ENCODE measurements at places on chromosomes 1 and 21. TPM values are rescaled to one million over a fixed set of nuclear protein-coding genes. Genes with fewer than 3 reads are reported as not detected.

- DNase-seq: peak; percentile 45
- no peak overlapping the region for H3K27ac ChIP-seq
- H3K4me3 ChIP-seq: no peak overlapping the region
These were observed 12.8 kb upstream of the ECE1 start for GRCh38 chr1:21302747-21303715.

DNA sequence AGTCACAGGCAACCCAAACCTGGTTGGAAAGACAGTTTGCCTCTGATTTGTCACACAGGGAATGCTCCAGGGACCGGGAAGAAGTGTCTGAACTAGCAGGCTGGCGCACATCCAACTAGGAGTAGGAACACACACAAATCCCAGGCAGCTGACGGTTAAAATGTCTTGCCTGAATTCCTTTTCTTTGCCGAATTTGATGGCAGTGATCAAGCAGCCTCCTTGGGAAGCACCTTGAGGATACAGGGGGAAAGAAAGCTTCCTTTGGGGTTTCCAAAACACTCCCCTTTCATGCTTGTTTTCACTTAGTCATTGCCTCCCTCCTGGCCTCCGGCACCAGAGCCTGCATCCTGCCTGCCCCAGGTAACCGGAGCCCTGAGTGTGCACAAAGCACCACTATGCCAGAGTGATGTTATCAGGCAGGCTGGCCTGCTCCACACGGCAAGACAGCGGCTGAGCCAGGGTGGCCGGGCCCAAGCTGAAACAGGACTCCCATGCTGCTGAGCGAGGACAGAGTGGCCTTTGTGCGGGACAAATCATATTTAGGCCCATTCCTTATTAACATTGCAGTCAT lies 193.8 kb downstream of the LMX1A start:
- no peaks in the 10 kb centered on the region for H3K27me3 ChIP-seq
- H3K4me1 ChIP-seq: peaks cover 58% of the 10 kb centered on the region
- H3K4me3 ChIP-seq: peak overlapping the region; percentile 37
- H3K36me3 ChIP-seq: no peaks in the 10 kb centered on the region

FASLG gene
- total RNA-seq: not detected

GRCh38 chr1:6603915-6604558 lies 1.4 kb upstream of the KLHL21 start:
- DNase-seq: peak; percentile 38
- H3K27me3 ChIP-seq: no peaks in the 10 kb centered on the region
- peaks cover 26% of the 10 kb centered on the region for H3K4me1 ChIP-seq
- H3K36me3 ChIP-seq: peaks cover under 1% of the 10 kb centered on the region
- peak overlapping the region; percentile 86 for H3K4me3 ChIP-seq

MCOLN2 gene
- 11.7 TPM for total RNA-seq

- no peak overlapping the region for H3K27ac ChIP-seq
- no peak overlapping the region for H3K4me3 ChIP-seq
- DNase-seq: peak; percentile 78
- H3K27me3 ChIP-seq: peaks cover 47% of the 10 kb centered on the region
- H3K4me1 ChIP-seq: no peaks in the 10 kb centered on the region
- H3K36me3 ChIP-seq: no peaks in the 10 kb centered on the region
These were observed 26.2 kb upstream of the DYNLT5 start for GRCh38 chr1:66725885-66726665.

DNA sequence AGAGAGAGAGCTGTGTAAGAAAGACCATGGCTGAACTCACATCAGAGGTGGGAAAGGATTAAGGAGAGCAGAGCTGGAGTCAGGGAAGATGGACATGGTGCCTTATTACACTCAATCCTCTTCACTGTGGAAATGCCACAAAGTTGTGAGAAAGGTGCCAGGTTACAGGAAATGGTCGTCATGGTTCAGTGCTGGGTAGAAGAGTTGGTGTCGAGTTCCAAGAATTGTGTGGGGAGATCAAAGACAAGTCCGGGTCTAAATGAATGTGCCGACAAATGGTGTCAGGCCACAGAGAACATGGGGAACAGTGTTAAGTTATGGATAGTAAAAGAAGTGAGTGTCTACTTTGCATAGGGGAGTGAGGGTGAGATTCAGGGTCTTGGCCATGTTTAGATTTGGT lies 40.9 kb downstream of the LAMC2 start:
- no peak overlapping the region for H3K27ac ChIP-seq
- H3K36me3 ChIP-seq: peaks cover 33% of the 10 kb centered on the region
- no peaks in the 10 kb centered on the region for H3K27me3 ChIP-seq
- peaks cover 18% of the 10 kb centered on the region for H3K4me1 ChIP-seq
- DNase-seq: no peak
- no peak overlapping the region for H3K4me3 ChIP-seq

DNA sequence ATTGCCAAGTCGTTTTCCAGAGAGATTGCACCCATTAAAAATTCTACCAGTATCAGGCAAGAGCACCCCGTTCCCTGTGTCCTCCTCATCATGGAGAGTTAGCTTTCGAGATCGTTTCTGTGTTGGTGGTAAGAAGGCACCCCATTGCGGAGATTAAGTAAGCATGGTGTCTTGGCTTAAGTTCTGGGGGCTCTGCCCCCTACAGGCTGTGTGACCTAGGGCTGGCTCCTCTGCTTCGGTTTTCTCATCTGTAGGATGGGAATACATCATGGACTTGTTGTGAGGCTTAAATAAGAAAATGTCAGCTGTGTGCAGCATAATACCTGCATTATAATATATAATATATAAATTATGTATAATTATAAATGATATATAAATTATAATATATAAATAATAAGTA lies 36.8 kb upstream of the TENT5C start:
- H3K36me3 ChIP-seq: no peaks in the 10 kb centered on the region
- H3K4me1 ChIP-seq: peaks cover 22% of the 10 kb centered on the region
- no peak overlapping the region for H3K27ac ChIP-seq
- no peak overlapping the region for H3K4me3 ChIP-seq
- H3K27me3 ChIP-seq: no peaks in the 10 kb centered on the region
- no peak for DNase-seq

DNA sequence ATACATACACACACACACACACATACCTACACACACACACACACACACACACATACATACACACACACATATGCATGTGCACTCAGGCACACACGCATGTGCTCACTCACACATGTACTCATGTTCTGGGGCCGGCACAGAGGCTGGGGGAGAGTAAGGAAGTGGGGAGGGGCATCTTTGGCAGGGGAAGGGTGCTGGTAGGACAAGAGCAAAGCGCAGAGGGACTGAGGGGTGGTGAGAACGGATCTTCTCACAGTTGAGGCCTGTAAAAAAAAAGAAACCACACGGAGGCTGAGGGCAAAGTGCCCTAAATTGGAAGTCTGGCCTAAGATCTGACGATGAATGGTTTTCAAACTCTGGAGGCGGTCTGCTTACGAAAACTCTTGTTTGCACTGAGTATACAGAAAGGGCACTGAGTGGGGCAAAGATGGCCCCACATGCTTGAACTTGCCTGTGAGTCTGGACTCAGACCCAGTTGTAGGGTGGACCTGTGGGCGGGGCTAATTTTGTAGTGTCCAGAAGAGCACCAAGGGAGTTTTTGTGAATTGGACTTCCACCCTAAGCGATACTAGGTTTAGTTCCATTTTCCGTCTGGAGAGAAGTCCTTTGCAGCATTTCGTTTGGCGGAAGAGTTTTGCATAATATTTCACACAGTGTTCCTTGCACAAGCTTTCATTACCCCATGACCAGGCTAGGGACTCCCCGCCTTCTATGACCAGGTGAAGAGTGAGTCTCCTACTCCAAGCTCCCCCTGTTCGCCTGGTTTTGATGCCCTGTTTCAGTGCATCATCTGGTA lies 79.3 kb upstream of the LYST start:
- peaks cover 24% of the 10 kb centered on the region for H3K4me1 ChIP-seq
- H3K27me3 ChIP-seq: no peaks in the 10 kb centered on the region
- DNase-seq: no peak
- no peak overlapping the region for H3K4me3 ChIP-seq
- no peak overlapping the region for H3K27ac ChIP-seq

- DNase-seq: peak; percentile 43
- no peaks in the 10 kb centered on the region for H3K4me1 ChIP-seq
- no peaks in the 10 kb centered on the region for H3K36me3 ChIP-seq
These were observed 13.8 kb upstream of the POGZ start for GRCh38 chr1:151472856-151473731.

DNA sequence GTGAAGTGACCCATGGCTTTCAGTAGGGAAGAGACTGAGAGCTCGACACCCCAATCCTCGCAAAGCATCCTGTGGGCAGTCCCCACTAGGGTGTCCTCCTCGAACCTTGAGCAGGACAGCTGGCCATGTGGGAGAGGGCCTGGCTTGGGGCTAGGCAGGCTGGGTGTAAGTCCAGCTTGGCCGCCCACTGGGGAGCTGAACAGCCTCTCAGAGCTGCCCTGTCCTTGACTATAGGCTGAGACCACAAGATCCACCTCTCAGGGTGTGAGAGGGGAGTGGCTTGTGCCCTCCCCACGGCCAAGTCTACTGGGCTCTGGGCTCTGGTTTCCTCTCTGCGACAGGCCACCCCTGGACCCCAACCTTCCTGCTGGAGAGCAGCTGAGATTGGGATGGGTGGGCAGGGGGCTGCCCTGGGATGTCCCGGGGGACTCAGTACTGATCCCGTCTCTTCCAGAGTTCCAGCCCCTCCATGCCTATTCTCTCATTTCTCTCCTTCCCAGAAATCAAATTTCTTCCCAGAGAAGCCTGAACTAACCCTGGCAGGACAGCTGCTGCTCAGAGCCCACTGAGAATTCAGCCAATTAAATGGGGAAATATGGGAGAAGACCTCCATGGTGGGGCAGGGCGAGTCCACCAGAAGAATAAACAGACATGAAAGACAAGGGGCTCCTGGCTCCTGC lies 282.9 kb downstream of the PTPRU start:
- no peak overlapping the region for H3K4me3 ChIP-seq
- no peak overlapping the region for H3K27ac ChIP-seq
- H3K27me3 ChIP-seq: no peaks in the 10 kb centered on the region
- H3K36me3 ChIP-seq: no peaks in the 10 kb centered on the region
- H3K4me1 ChIP-seq: no peaks in the 10 kb centered on the region
- DNase-seq: no peak

DNA sequence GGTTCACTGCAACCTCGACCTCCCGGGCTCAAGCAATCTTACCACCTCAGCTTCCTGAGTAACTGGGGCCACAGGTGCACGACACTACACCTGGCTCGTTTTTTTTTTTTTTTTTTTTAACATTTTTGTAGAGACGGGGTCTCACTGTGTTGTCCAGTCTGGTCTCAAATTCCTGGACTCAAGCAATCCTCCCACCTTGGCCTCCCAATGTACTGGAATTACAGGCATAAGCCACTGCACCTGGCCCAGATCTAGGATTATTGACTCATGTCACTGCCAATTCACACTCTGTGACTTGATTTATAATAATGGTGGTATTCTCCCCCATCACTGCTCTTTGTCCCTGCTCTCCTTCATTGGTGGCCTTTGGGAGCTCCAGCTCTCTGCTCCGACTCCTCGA lies 145.1 kb downstream of the PTPRU start:
- H3K4me3 ChIP-seq: no peak overlapping the region
- H3K36me3 ChIP-seq: no peaks in the 10 kb centered on the region
- no peak for DNase-seq

PYHIN1 gene
- not detected for total RNA-seq

DNA sequence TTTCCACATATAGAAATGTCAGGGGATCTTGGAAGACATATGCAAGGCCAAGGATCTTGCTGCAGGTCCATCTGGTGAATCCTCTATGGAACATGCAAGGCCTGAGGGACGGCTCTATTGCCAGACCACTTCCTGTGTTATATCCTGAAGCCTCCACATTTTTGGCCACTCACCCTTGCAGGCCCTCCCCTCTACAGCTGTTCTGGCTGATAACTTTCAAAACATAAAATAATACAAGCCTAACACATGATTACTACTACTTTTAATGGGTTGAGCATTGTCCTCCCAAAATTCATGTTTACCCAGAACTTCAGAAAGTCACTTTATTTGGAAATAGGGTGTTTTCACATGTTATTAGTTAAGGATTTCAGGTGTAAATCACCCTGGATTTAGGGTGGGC lies 18.5 kb upstream of the LYPLAL1 start:
- H3K27ac ChIP-seq: no peak overlapping the region
- H3K36me3 ChIP-seq: no peaks in the 10 kb centered on the region
- H3K4me1 ChIP-seq: peaks cover 5% of the 10 kb centered on the region
- no peaks in the 10 kb centered on the region for H3K27me3 ChIP-seq
- no peak for DNase-seq

FAM163A gene
- total RNA-seq: not detected

DNA sequence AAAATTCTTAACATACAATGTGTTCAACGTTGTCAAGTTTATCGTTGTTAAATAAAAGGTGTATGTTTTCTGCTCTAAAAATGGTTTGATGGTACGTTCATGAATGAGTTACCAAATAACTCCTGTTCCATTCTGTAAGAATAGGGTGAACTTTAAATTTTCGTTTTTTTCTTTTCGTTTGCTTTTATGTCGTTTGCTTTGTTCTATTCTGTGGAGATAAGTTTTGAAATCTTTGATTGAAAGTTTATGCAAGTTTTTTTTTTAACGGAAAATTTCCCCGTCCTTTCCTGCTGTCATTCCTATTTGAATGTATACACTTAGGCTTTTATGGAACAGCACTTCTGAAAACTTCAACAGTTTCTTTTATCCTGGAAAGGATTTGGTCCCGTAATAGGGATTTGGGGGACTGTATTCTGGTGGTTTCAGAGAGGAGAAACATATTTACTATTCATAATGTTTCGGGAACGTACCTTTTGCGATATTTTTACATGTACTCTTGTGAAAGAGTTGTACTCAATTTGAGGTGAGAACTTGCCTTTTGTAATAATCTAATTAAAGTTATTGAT lies 1.7 kb downstream of the DR1 start:
- no peaks in the 10 kb centered on the region for H3K27me3 ChIP-seq
- peak overlapping the region; percentile 97 for H3K4me3 ChIP-seq
- H3K4me1 ChIP-seq: peaks cover 12% of the 10 kb centered on the region
- no peaks in the 10 kb centered on the region for H3K36me3 ChIP-seq
- no peak overlapping the region for H3K27ac ChIP-seq

CD34 gene
- not detected for total RNA-seq

- H3K4me1 ChIP-seq: peaks cover 43% of the 10 kb centered on the region
- H3K36me3 ChIP-seq: no peaks in the 10 kb centered on the region
- H3K27me3 ChIP-seq: no peaks in the 10 kb centered on the region
- H3K27ac ChIP-seq: peak overlapping the region; percentile 71
- peak; percentile 86 for DNase-seq
These were observed 75.6 kb upstream of the KAZN start for GRCh38 chr1:14522926-14523241.

DNA sequence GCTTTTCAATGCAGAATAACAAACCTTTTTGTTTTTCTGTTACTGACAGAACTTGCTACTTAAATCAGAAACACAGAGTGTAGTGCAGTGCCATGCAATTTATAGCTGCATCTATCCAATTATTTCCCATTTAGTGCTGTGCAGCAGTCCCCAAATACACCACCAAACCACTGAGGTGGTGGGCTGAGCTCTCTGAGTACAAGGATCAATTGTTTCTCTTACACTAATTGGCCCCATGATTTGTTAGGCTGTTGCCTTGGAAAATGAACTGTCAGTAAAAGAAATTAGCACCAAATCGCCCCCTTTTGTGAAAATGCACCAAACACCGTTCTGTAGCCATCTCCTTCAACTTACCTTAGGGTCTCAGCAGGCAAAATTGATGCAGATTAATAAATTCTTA lies 118.9 kb upstream of the C8B start:
- no peak for DNase-seq
- no peaks in the 10 kb centered on the region for H3K36me3 ChIP-seq
- H3K4me1 ChIP-seq: no peaks in the 10 kb centered on the region
- no peak overlapping the region for H3K4me3 ChIP-seq
- H3K27me3 ChIP-seq: no peaks in the 10 kb centered on the region

BSND gene
- total RNA-seq: not detected

- H3K36me3 ChIP-seq: no peaks in the 10 kb centered on the region
- H3K4me1 ChIP-seq: peaks cover 4% of the 10 kb centered on the region
- no peak overlapping the region for H3K27ac ChIP-seq
- H3K27me3 ChIP-seq: no peaks in the 10 kb centered on the region
These were observed 126.3 kb downstream of the HIVEP3 start for GRCh38 chr1:41792485-41792770.
